ENCODE measurements at places on chromosomes 3 and 15.

- DNase-seq, result no peak
These were observed 958.8 kb downstream of the ZPLD1 start for GRCh38 chr3:103393395-103394186.

- peak; percentile 14 for DNase-seq
These were observed 486.8 kb downstream of the PDCD6IP start for GRCh38 chr3:34284959-34285826.

GRCh38 chr3:80007522-80007921 is 239.7 kb upstream of the ROBO1 start:
- DNase-seq, result no peak

- peak; percentile 41 for DNase-seq
These were observed 218.5 kb downstream of the BBX start for GRCh38 chr3:107740992-107741896.

DNA sequence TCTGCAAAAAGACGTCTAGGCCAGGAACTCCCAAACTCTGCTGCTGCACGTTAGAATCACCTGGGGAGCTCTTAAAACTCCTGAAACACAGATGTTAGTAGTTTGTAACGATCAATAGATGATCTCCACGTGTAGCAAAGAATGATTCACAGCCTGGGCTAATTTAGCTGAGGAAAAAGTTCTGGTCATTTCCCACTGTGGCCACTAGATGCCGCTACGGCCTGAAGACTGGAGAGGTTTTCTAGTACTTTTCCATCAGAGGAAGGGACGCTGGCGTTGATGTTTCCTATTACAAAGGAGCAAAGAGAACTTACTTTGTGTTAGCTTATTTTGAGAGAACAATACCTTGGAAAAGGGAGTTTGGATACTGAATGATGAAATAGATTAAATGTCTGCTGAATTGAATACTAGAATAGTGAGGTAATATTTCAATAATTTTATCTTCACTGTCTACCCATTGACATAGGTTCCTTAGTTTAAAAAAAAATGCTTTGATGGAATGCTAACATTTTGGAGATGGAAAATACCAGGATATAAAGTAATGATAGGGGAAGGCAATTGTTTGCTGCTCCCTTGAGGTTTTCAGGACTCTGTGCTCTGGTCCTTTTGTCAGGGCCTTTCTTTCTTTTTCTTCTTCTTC is 159.1 kb downstream of the P3H2 start:
- peak; percentile 76 for DNase-seq

- DNase-seq, result peak; percentile 58
These were observed 1.1 kb upstream of the FGF7 start for GRCh38 chr15:49421991-49422390.

GRCh38 chr3:171427771-171428320 is 32.4 kb downstream of the TNIK start:
- no peak for DNase-seq

GRCh38 chr15:26731965-26732364 is 40.9 kb downstream of the GABRB3 start:
- no peak for DNase-seq

GRCh38 chr3:21142949-21143348 is 608.1 kb downstream of the ZNF385D start:
- DNase-seq, result no peak

GRCh38 chr3:5054098-5054497 is 68.0 kb upstream of the ARL8B start:
- DNase-seq, result no peak

GRCh38 chr3:13771496-13771895 is 108.4 kb downstream of the WNT7A start:
- DNase-seq, result no peak

DNA sequence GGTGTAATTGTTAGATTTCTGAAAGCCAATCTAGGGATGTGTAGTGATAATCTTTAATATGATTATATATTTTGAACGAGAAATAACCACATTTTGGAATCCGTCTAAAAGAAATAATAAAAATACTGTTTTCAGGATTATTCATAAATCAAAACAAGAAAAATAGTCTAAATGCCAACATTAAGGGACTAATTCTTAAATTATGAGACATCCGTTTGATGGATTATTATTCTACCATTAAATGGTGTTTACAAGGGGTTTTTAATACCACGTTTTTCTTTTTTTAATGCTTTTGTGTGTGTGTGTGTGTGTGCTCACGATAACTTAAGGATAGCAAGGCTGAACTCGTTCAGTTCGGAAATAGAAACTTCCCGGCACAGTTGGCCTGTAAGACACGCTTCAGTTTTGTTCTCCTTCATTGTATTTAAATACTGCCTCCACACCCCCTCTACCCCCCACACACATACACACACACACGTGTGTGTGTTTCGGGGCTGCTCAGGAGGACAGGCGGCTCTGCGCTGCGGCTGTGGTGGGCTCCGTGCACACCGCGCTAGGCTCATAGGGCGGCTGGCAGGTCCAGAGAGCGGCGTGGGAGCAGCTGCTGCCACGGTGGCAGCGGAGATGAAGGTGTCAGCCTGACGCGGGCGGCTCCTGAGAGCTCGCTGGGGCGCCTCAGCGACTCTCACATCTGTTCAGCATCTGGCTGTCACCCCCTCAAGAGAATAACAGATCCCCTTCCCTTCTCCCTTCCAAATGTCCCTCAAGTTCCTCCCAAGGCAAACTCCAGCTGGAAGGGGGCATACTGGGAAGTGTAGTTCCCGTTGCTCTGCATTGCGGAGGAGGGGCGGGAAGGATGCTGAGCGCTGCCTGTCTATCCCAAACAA is 23.0 kb upstream of the ANP32A start:
- DNase-seq, result no peak

GRCh38 chr3:64909757-64910467 is 222.1 kb upstream of the ADAMTS9 start:
- DNase-seq, result no peak

DNA sequence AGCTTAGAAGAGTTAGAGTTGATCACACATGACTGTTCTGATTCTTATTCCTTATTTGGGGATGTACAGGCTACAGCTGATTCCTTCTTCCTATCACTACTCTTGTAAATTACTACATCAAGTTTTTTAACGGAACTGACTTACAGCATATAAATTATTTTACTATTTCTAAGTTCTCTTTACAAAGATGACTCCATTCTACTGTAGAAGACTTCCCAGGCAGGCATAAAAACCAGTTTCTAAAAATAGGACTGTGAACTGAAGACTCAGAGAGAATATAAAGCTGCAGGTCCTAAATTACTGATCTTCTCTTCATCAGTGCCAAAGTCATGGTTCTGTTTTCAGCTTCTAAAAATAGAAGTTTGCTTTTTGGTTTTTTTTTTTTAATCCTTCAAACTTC is 38.9 kb downstream of the ANO10 start:
- DNase-seq, result no peak

DNA sequence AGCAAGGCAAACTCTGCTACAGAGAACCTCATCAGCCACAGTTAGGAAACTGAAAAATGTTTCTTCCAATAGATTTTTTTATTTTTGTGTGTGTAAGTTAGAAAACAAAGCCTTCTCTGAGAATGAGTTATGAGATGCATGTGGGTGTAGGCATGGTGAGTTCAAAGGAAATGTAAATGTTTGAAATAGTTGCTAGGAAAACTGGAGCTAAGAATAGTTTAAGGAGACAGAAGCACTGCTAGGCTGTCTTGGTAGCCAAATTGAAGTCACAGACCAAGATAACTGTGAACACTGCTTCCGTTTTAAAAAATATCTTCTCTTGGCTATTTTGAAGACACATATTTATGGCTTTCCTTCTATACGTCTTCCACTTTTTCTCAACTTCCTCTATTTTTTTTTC is 1501.2 kb upstream of the CADM2 start:
- DNase-seq, result no peak

- DNase-seq, result no peak
These were observed 1036.1 kb downstream of the MCTP2 start for GRCh38 chr15:95267481-95267880.

- DNase-seq, result no peak
These were observed 36.0 kb upstream of the TIMP4 start for GRCh38 chr3:12194669-12195161.

- DNase-seq, result no peak
These were observed 17.6 kb upstream of the SIN3A start for GRCh38 chr15:75468913-75469598.

DNA sequence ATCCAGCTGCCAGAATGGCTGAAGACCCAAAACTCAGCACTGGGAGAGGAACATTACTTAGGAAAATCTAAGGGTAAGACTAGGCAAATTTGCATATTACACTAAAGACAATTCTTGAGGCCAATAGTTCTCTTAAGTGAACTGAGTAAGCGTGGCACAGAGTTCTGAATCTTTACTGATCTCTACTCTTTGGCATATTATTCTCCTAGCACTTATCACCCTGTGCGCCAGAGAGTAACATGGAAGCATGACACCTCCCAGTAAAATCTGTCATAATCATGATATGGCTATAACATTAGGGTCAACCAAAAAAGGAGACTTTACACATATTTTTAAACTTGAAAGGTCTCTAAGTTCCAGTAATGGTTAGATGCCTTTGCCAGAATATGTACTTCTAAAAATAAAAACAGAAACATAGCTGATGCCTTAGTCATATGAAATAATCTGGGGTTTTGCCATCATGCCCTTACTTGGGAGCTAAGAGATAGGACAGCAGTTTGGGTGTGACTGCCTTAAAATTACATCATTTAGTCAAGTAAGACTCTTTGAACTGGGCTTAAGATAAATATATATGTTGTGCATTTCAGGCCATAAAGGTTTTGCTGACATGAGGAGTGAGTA is 290.5 kb downstream of the PLCL2 start:
- no peak for DNase-seq

DNA sequence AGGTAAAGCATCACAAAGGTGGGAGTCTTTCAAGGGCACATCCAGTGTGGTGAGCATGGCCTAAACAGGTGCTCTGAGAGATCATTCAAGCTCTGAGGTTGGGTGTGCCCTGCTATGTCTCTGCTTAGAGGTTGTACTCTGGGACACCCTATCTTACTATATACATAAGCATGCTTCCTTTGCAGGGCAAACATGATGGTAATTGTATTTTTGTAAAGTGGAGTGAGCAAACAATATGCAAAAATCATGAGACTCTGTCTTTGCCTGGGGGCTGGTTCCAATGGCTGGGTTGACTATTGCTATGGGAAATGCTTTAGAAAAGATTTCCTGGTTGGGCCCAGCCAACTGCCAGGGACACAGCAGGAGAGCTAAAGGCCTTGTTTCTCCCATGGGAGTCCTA is 315.1 kb upstream of the TLE3 start:
- DNase-seq, result no peak

DNA sequence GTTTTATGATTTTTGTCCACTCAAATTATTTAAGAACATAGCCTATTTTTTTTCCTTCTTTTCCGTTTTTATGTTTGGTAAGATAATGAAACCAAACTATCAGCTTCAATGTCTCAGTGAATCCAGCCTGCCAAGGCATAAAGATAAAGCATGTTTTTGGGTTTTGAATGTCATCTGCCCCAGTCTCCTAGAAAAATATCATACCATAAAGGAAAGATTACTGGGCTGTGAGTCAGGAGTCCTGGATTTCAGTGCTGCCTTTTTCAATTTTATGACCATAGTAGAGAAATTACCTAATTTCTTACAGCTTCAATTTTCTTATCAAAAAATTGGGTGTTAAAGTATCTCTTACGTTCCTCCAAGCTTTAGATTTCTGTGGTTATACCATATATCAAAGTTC is 87.5 kb downstream of the GAP43 start:
- no peak for DNase-seq

- no peak for DNase-seq
These were observed 52.0 kb downstream of the LPP start for GRCh38 chr3:188205992-188206416.

DNA sequence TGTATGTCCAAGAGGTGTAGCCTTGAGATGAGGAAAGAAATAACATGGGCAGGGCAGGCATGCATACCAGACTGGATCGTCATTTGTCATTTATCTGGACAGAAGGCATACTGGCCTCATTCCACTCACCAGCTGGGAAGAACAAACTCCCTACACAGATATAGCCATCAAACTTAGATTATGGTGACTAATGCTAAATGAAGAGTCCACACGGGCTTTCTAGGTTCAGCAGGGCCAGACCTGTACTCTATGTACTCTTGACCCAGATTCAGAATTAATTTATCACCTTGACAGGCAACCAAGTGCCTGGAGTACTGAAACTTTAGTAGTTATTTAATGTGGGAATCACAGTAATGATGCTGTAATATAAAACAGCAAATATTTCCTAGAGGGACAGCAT is 164.3 kb upstream of the IL12A start:
- no peak for DNase-seq

GRCh38 chr3:171284308-171285075 is 175.7 kb downstream of the TNIK start:
- no peak for DNase-seq

- no peak for DNase-seq
These were observed 15.4 kb upstream of the GMNC start for GRCh38 chr3:190877925-190878324.

DNA sequence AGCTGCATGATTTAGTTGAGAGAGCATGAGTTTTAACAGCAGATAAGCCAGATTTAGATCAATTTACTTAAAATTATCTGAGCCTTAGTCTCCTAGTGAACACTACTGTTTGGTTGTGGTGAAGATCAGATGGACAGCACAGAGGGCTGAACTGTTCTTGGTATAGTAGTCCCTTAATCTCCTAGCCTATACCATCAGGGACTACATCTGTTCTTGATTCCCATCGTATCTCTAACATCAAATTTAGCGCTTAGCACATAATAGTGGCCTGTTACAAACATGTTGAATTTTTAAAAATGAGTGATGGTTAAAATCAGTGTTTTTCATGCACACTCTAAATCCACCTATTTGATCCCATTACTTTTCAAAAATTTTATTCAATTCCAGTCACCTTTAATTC is 507.7 kb downstream of the GRM7 start:
- no peak for DNase-seq

DNA sequence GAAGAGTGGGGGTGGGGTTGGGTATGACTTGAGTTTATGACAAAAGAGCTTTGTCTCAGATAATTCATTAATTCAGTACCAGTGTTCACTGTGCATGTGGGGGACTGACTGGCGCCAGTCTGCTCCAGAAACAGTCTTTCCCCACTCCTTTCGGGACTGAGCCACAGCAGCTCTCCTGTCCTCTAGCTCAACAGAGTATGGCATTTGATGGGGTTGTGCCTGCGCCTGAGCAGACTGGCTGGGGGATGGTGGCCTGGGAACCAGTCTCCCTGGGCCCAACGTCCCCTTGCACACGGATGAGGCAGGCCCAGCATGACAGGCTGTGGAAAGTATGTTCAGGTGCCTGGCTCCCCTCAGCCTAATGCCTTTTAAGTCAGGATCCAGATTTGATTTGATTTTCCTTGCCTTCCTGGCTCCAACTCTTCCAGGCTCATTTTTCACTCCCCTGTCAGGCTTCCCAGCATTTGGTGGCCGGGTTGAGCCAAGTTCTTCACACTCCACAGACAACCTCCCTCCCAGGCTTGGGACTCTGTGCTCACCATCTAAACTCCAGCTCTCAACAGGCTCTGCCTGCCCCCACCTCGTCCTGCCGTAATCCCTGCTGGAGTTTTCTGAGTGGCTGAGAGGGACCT is 105.0 kb downstream of the MYLK start:
- no peak for DNase-seq

Measured in NCI-H1436 (cell line).